Esophagus squamous epithelium (tissue), 5 donors: ENCODE measurements at places on chromosomes 3 and 15.

- DNase-seq, result no peak
Observed at GRCh38 chr3:139099968-139100817, 55.5 kb upstream of the PRR23C start.

DNA sequence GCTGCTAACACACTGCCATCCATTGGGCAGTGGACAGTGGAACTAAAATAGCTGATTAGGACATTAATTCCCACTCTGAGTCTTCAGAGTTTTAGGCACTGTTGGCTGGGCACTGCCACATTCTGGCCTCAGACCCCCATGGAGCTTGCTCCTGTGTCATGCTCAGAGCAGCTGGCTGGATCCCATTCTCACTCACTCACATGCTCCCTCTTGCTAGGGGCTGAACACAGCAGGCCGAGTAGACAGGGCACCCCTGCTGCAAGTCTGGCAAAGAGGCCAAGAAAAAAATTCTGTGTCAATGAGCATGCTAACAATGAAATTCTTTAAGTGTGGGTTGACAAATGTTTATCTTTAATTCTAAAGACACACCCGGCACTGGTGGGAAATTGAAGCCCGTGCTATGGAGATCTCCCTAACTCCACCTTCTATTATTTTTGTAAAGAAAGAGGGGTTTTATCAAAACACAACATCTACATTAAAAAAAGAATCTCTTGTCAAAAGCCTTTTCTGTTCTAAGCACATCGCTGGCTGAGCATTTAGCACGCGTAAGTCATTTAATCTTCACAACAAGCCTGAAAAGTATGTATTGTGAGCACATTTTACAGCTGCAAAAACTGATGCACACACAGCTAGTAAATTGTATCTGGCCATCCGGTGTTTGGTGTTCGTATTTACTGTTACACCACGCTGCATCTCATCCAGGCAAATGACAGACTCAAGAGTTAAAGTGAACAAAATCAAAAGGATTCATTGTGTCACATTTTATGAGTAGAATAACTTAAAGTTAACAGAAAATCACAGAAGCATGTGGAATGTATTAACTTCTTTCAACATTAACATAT lies 362.1 kb downstream of the PLOD2 start:
- DNase-seq, result no peak

DNA sequence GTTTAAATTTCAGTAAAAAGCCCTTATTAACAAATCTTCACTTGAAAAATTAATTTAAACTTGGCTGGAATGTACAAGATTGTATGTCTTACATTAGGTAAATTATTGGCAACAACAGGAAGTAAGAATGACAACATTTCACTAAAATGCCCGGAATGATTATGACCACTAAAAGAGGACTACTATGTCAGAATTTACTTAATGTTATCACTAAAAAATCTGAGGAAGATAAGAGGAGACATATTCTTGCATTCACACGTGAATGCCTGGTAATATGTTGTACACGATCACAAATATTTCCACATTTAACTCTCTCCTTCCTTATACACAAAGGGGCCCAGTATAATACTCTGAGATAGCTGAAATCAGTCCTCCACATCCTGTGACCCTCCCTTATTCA lies 29.7 kb downstream of the VGLL3 start:
- DNase-seq, result no peak

DNA sequence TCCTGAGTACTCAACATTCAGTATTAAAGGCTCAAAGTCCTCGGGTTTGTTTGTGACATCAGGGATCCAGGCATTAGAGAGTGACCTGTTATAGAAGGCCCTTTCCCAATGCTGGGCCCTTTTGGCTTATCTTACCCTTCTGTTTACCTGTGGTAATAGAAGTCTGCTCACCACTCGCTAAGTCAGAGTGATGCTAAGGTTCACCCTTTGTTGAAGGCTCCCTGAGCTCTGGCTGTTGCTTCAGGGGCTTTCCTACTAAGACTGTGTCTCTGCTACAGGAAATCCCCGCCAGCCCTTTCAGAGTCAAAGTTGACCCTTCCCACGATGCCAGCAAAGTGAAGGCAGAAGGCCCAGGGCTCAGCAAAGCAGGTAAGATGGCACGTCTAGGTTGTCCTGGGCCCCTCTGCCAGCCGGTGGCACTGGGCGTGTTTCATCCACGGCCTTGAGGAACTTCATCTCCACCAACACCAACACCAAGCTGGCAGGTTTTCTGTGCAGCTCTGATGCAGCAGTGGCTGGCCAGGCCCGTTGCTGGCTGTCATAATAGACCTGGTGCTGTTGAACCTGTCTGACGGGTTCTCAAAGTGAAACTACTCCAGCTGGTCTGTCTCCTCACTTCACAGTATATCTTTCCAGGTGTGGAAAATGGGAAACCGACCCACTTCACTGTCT lies 99.1 kb downstream of the DNASE1L3 start:
- no peak for DNase-seq

- no peak for DNase-seq
Observed at GRCh38 chr3:96083610-96084009, 730.8 kb upstream of the EPHA6 start.

DNA sequence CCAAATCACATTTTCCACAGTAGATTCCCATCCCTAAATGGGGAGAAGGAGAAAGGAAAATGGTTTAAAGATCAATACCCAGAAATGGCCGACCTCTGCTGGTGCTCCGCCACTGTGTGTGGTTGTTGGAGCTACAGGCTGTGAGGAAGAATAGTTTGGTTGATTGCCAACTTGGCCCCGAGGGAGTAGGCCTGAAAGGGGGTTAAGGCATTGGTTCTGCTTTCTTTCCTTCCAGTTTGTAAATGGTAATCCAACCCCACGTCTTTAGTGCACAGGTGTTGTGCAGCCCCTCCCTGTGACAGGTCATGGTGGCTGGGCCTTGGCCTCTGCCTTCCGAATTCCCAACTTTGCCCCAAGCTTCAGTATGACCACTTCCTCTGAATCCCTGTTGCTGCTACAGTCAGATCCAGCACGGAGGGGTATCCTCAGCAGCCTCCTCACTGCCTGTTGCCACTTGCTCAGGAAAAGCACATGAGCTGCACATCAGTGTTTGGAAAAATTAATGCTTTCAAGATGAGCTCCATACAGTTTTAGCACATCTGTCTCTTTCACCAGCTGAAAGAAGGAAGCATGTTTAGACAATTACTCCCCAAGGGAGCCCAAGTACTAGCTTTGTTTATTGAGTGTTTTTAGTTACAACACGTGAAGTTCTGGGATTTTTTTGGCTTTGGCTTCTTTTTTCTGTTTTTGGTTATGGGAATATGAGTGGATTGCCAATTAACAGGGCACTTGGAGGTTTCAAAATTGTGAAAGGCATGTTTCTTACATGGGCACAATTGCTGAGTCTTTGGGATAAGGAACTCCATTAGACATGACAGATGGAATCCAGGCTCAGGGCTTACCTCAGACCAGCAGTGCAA lies 92.3 kb upstream of the ROPN1 start:
- DNase-seq, result no peak

DNA sequence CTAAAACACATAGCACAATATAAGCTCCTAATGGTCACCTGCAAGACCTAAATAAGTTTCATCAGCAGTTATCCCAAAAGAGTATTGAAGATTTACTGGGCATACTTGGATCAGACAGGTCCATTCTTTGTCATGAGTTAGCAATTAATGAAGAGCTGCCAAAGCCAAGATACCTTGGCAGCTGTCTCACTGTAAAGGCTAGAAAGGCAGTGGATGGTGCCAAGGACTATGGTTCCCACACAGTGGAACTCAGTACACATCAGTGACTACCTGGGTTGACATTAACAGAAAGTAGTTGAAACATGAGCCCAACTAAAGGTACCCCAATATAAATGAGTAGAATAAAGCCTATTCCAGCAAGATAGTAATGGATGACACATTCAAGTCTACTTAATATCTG lies 41.1 kb upstream of the TMCO5A start:
- DNase-seq, result no peak

GRCh38 chr3:133384331-133385027 lies 15.4 kb upstream of the BFSP2 start:
- DNase-seq, result no peak

DNA sequence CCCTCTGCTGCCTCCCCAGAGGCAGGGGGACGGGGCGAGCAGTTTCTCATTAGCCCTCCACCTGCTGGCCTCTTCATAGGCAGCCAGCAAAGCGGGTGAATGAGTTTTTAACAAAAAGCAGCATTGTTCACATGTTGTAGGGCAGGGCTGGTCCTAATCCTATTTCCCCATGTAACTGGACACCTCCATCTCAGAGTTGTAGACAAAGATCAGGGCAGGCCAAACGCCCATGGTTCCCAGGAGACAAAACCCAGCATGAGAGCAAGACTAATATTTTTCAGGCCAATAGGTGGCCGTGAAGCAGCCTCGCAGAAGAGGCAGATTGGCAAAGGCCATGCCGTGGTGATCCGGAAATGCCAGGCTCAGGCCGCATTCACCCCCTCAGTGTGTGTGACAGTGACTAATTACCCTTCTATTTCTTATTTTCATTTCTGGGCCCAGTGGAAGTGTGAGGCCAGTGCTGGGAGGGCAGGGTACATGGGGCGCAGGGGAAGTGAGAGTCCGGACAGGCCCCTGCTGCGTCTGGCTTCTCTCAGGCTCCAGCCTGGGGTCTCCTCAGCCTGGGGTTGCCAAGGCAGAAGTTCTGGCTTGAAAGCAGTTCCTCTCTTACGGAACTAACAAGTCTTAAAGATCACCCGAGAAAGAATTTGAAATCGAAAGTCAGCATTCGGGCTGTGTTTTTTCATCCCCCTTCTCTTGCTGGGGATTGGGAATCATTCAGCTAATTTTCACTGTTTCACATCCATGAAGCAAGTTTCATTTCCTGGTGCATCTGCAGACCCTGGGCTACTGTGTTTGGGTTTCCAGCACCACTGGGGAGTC lies 64.8 kb downstream of the BOC start:
- DNase-seq, result no peak

DNA sequence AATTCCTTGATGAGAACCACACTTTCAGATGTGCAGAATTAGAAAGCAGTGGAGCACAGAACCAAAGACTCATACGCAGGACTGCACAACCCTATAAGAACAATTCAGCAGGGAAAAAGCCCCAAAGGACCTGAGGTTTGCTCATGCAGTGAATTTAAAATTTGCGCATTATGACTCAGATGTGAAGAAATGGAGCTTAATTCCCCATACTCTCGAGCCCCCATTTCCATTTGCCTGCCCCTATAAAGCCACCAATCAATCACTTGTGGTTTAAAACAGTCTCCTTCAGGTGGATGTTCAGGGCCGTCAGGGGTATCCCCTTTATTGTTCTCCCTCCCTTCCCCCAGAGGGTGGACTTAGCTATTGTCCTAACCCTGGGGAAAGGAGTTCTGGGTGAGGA lies 221.2 kb downstream of the IGSF11 start:
- DNase-seq, result no peak

DNA sequence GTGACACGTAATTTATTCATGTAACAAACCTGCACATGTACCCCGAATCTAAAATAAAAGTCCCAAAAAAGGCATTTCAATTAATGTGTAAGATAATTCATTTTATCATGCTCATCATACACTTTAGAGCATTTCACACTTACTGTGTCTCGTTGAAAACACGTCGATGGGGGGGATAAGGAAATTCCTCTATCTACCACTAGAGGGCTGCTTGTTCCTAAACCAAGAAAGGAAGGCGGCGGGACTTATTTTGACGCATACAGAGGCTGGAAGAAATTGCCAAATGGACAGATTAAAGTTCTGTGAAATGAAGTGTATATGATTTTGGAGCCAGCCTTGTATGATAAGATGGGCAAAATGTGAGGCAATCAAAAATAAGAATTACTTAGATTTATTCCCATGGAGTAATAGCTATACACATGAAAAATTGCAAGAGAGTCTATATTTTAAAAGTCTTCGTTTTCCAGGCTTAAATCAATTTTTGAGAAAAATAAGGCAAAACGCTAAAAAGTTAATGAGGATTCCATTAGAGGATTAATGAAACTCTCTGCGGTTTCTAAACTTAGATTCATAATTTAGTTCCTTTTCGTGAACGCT lies 346.8 kb downstream of the CNTN3 start:
- DNase-seq, result no peak

DNA sequence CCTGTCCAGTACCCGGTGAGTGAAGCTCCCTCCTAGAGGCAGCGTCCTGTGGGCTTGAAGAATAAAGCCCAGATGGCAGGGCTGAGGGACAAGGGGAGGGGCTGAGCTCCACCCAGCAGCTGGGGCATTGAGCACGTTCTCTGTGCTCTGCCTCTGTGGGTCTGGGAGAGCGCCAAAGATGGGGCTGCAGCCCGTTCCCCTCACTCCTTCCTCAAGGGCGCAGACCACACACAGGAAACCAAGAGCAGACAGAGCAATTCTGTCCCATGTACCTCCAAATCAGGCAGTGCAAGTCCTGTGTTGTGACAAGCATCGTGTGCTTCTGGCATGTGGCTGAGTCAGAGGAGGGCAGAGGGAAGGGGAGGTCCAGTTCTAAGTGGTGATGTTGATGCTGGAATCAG lies 15.7 kb upstream of the KIF23 start:
- DNase-seq, result no peak

DNA sequence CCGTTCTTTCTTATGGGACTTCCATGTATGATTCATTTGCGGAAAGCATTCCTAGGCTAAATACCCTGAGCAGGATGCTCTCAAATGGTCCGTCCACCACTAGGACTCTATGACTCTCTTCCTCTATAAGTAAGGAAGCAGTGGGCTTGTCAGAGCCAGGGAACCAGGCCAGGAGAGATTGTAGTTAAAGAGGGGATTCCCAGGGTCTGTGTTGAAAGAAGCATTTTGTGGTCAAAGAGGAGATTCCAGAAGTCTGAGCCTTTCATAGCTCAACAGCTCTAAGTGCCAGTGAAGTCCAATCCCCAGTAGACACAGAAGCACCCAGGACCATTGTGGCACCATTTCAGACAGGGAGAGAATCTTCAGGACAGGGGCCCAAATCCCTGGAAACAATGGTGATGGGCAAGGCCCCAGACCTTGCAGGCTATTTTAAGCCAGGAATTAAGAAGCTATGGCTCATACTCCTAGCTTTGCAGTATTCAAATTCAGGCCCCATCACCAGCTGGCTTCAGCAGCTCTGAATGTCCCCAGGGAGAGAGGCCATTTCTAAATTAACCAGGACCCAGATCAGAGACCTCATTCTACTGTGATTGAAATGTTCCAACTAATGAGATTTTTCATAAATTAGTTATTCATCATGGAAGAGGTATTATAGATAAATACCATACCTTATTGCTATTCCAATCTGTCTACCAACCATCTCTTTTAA lies 81.7 kb downstream of the CD47 start:
- DNase-seq, result no peak
